Placental pericyte (primary cell): ENCODE measurements at places on chromosomes 1 and 21. TPM values are rescaled to one million over a fixed set of nuclear protein-coding genes. Genes with fewer than 3 reads are reported as not detected.

LCE3D gene
- not detected in 2 replicates for total RNA-seq

SRSF10 gene
- total RNA-seq, result 102 and 125 TPM in 2 replicates

ARPC5 gene
- 99.1 and 262 TPM in 2 replicates for total RNA-seq

CHRNB2 gene
- total RNA-seq, result under 0.01 TPM in 1 of 2 replicates, not detected in the other

EBNA1BP2 gene
- 118 and 127 TPM in 2 replicates for total RNA-seq

FNDC10 gene
- total RNA-seq, result 3.4 and 3.5 TPM in 2 replicates

TBX19 gene
- 0.29 and 0.44 TPM in 2 replicates for total RNA-seq

SMPDL3B gene
- 0.22 TPM in 1 of 2 replicates, not detected in the other for total RNA-seq

IVL gene
- 0.14 TPM in 1 of 2 replicates, not detected in the other for total RNA-seq
